ENCODE measurements at places on chromosomes 5 and 9.

- no peak for DNase-seq
These were observed 6.0 kb downstream of the ST6GALNAC6 start for GRCh38 chr9:127893392-127893791.

- DNase-seq = no peak
These were observed 10.6 kb downstream of the PTGR1 start for GRCh38 chr9:111588846-111589245.

DNA sequence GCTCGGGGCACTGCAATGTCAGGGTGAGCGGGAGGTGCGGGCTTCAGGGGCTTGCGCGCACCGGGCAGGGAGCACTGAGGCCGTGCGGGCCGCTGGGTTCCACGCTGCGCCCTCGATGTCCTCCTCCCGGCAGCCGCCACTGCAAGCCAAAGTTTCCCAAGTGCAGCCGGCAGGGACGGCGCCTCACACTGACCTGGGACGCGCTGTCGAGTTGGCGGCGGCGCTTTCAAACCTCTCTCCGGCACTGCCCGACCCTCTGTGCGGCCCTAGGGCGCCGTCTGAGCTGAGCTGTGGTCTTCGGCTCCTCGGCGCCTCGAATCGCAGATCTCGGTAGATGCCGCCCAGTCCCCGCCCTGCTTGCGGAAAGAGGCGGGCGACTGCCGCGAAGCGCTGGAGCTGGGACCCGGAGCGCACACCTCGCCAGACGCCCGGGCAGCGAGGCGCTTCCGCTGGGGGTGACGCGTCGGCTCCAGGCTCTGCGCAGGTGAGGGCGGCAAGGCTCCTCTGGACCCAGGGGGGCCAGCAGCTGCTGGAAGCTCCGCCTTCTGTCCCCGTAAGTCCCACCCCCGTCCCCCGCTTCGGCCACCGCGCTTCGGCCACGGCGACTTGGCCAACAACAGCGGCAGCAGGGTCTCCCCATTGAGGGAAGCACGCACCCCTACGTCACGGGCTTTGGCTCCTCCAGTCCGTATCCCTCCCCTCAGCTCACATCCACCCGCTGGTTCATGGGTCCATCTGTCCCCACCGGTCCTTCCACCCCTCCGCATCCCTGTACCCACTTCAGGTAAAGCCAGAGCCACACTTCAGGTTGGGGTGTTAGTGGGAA is at the start of gene ANKRD34B:
TSS of gene ANKRD34B (minus strand) at position 320 of the 826 bp plus-strand sequence. CDS start 10,261 bp downstream, outside the sequence.
- DNase-seq = no peak

DNA sequence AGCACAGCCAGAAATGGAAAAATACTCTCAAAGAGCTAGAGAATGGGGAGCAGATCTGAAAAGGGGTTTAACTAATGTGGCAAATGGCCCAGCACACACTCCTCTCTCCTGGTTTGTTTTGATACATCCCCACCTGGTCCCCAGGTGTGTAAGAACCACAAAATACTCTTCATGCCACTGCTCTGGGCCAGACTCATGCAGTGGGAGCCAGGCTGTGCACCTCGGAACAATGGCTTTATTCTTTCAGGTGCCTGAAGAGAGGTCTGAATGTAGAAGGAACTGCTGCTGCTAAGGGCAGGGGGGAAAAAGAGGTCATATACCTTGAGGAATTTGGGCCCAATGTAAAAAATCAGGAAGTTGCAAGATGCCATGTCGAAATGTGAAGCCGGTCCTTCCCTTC is 123.9 kb upstream of the ADAMTSL1 start:
- DNase-seq = no peak

DNA sequence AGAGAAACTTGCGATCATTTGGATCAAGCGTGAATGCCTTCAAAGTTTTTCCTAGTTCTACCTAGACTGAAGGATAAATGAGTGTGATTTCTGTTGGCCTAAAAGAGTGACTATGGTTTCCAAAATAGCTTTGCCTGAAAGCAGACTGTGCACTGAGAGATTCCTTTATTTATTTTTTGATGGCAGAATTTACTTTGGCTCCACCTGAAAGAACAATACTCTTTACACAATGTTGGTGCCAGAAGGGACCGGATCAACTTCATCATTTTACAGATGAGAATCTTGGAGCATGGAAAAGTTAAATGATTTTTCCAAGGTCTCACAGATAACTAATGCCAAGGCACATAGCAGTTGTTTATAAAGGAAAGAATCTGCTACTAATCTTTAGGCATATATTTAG is 199.6 kb downstream of the KCTD16 start:
- DNase-seq = no peak

DNA sequence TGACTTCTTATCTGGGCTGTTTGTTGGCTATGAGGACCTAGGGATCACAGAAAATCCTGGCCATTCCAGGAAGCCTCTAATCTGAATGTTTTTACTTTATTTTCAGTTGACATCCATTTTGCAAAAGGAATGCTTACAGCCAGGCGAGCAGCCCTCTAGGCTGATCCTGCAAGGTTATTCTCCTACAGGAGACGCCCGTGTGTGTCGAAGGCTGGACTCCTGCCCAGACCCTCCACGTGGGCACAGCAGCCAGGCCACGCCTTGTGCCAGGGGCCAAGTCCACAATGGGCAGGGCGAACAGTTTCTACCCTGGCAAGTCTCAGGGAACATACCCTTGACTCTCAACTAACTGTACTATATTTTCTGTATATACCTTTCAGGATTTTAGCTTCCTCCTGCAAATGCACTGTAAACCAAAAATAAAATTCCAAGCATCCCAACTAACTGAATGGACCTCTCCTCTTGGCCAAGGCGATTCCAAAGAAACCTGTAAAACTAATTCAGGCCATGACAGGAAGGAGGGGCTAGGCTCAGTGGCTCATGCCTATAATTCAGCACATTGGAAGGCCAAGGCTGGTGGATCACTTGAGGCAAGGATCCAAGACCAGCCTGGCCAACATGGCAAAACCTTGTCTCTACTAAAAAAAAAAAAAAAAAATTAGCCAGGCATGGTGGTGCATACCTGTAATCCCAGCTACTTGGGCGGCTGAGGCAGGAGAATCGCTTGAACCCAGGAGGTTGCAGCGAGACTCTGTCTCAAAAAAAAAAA is 5.7 kb downstream of the CMBL start:
- DNase-seq = no peak

DNA sequence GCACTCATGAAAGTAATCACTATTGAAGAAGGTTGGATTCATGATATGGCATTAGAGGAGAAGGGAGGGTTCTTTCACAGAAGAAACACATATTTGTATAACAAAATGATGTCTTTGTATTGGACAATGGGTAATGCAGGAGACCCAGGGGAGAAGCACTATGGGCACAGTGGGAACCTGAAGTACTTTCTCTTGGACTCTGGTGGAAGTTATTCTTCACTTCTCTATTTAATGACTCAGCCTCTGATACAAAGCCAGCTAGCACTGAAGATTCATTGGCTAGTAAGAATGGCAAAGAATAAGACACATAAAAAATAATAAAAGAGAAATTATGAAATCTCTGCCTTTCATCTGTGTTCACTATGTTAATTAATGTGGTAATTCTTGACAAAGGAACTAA is 149.9 kb upstream of the PRR16 start:
- no peak for DNase-seq

GRCh38 chr9:87888501-87888900 is 5.8 kb downstream of the SPATA31E1 start:
- DNase-seq = no peak

GRCh38 chr5:1791176-1791575 is 8.5 kb downstream of the MRPL36 start:
- DNase-seq = no peak

DNA sequence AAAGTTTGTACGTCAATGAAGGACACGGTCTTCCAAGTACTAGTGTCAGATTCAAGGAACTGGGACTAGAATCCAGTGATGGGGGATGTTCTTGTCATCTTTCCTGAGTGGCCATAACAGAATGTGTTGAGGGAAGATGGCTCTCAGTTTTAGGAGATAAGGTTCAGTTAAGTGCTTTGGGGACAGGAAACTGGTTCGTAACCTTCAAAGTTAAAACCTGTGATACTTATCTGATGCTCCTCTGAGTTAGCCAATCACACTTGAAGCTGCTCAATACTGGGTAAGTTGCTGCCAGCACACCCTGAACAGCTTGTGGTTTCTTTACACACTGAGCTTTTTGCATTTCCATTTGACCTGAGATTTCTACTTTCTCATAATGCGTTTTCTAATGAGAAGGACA is 64.4 kb downstream of the PIK3R1 start:
- DNase-seq = no peak

- no peak for DNase-seq
These were observed 11.3 kb downstream of the PHYKPL start for GRCh38 chr5:178221282-178221681.

GRCh38 chr5:179923436-179923835 is 15.7 kb upstream of the TBC1D9B start:
- no peak for DNase-seq

DNA sequence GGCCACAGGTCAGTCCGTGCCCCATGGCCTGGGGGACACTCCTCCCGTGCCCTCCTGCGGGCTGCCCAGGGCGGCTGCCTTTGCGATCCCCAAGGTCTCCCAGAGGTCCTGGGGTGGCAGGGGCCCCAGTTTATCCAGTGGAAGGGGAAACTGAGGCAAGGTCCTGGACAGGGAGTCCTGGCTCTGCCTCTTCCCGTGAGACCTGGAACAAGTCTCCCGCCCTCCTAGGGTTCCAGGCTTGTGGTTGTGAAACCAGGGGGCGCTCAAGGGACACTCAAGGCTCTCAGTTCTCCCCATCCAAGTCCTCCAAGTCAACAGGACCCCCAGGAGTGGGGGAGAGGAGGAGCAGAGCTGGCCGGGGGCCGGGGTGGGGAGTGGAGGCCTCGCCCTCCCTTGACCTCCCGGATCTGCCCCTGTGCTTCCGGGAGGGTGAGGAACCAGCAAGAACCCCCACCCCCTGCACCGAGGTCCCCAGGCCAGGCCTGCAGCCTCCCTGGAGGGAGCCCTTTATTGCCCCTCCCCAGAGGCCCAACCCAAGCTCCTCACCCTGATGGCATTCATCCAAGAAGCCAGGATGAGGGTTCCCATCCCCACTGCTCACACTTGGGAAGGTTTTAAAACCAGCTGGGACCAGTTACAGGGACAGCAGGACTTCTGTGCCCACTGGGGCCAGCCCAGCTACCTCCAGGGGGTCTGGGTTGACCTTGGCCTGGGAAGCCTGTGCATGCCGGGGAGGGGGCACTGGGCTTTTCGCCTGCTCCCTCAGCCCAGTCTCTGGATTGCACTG is 24.7 kb upstream of the TMEM250 start:
- DNase-seq = no peak

- DNase-seq = no peak
These were observed 358.0 kb upstream of the PCSK5 start for GRCh38 chr9:75532233-75533050.

DNA sequence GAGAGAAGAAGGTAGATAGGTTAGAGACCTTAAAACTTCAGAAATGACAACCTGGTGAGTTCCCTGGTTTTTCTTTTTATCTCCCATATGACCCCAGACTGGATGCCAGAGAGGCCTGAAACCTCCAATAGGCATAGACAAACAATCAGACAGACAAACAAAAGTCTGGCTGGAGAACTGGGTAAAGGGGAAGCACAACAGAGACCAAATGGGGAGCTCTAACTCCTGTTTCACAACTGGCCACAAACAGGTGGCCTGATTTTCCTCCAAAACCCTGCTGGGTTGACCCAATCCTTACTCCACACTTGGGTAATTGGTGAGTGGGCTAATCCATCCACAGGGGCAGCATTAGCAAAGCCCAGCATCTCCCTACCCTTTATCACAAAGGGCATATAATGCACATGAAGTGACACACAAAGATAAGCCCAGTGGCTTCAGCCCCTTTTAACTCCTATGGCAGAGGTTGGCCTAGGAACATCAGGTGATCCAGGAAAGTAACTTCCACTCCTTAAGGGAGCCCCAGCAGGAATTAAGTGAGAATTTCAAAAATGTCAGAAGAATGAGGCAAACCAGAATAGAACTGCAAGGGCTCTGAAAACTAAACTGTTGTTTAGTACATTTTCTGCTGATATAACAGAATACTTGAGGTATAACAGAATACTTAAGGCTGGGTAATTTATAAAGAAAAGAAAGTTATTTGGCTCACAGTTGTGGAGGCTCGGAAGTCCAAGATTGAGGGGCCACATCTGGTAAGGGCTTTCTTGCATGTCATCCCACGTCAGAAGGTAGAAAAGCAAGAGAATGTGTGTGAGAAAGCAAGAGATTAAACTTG is 60.9 kb upstream of the ROR2 start:
- DNase-seq = peak; percentile 3

DNA sequence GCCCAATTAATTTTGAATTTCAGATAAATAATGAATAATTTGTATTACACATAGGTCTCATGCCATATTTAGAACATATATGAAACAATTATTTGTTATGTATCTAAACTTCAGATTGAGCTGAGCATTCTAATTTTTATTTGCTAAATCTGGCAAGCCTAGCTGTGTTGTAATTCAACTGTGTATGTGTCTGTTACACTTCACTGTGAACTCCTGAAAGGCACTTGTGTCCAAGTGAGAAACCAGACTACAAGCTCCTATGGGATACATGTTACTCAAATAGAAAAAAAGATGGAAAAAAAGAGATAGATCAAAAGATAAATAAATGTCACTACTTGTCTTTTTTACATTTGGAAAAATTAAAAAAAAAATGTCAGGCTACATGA is 56.5 kb upstream of the ANKRD55 start:
- no peak for DNase-seq

GRCh38 chr5:100890461-100891008 is 12.5 kb downstream of the ST8SIA4 start:
- no peak for DNase-seq

GRCh38 chr5:21646469-21646868 is 1206.7 kb downstream of the CDH12 start:
- peak; percentile 0 for DNase-seq

DNA sequence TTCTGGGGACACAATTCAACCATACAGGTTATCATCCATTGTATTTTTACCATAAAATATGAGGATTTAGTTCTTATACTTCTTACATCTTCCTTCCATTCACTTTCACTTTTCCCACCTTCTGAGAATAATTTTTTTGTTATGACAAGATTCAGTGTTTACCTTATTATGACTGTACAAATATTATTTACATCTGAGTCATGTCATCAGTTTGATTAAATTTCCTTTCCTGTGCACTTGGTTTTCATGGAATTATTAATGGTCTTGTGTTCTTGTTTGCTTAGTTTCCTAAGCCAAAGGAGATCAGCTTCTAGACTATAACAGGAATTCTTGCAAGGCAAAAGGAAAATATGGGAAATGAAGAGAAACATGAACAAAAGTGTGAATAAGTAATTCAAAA is 366.5 kb downstream of the TMEM38B start:
- DNase-seq = no peak

- DNase-seq = peak; percentile 1
These were observed 128.3 kb upstream of the CCNH start for GRCh38 chr5:87541033-87541432.

GRCh38 chr9:75087289-75087823 is 599 bp downstream of the NMRK1 start:
- no peak for DNase-seq

GRCh38 chr5:16508730-16509531 is 43.3 kb upstream of the ZNF622 start:
- DNase-seq = no peak

GRCh38 chr5:168941901-168942300 is 359.0 kb downstream of the SLIT3 start:
- DNase-seq = no peak

DNA sequence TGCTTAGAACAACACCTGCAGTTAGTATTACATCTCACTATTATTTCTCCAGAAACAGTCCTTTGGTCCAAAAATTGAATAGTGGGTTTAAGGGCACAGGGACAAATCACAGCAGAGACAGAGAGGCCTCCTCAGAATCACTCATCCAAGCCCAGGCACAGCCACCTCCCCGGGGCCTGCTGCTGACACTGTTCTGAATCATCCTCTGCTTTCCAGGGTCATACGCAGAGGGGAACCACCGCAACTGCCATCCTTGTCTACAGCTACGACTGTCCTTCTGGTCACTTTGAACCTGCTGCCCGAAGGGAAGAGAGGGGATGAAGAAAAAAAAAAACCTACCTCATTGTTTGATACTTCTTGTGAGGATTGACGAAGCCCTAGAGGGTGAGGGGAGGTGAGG is 35.3 kb upstream of the MAN2A1 start:
- no peak for DNase-seq

Measured in fibroblast of skin of left quadriceps (primary cell).